ENCODE measurements at places on chromosomes 16 and 17.

DNA sequence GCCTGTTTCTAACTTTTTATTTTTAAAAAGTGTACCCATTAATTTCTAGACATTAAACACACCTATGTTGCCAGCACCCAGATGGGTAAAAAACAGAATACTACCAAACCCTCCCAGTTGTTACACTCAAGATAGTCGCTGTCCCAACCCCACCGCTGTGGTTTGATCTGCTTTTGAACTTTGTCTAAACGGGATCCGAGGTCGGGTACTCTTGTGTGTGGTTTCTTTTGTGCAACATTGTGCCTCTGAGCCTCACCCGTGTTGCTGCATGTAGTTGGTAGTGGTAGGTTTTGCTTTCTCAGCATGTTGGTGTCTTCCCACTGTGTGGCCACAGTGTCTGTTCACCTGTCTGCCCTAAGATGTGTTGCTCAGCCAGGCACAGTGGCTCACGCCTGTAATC is 4.3 kb downstream of the KLHL36 start:
- no peak for DNase-seq

DNA sequence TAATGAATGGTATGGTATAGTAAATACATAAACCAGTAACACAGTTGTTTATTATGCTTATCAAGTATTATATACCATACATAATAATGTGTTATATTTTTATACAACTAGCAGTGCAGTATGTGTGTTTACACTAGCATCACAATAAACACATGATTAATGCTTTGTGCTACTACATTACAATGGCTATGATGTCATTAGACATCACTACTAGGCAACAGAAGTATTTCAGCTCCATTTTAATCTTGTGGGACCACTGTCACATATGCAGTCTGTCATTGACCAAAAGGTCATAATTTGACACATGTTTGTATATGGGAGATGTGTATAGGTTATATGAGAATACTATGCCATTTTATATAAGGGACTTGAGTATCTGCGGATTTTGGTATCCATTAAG is 32.7 kb downstream of the TRIM37 start:
- DNase-seq, result no peak

- no peak for DNase-seq
These were observed 23.8 kb downstream of the LDHD start for GRCh38 chr16:75092777-75093176.

- no peak for DNase-seq
These were observed 483 bp downstream of the RPA1 start for GRCh38 chr17:1830288-1830687.

- no peak for DNase-seq
These were observed 20.8 kb upstream of the LRRC37A3 start for GRCh38 chr17:64940055-64940454.

GRCh38 chr17:82887255-82888164 is 47.7 kb upstream of the ZNF750 start:
- no peak for DNase-seq

- DNase-seq, result peak; percentile 39
These were observed 13.3 kb upstream of the FOXF1 start for GRCh38 chr16:86496929-86497461.

DNA sequence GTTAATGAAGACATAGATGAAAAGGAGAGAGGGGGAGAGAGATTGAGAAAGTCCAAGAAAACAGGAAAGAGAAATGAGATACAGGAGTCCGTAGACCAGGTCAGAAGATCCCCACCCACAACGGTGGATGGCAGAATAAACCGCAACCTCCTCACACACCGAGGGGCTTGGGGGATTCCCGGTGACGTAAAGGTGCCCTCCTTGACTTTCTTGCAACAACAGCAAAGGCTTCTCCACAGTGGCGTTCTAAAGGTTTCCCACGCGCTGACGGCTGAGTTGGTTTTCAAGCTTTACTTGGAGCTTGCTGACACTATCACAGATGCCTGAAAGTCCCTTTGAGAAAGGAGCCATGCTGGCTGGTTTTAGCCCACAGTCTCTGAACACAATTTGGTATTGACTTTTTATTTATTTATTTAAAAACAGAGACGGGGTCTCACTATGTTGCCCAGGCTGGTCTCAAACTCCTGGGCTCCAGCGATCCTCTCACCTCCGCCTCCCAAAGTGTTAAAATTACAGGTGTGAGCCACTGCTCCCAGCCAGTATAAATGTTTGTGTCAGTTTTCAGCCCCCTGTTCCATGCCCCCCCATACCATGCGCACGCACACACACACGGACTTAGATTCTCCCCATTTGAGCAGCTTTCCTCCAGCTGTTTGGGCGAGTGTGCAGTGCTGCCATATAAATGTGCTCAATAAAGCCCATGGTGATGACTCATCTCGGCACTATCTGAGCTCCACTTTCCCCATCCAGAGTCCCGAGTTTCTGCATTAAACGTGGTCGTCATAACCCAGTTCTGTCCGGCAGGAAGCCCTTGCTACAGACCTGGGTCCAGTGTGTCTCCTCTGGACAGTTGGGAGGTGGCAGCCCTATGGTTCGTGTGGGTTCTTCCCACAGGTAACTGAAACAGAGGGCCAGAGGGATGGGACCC is 33.0 kb upstream of the SEC14L1 start:
- no peak for DNase-seq

- DNase-seq, result no peak
These were observed 54.5 kb upstream of the HS3ST4 start for GRCh38 chr16:25637236-25637635.

DNA sequence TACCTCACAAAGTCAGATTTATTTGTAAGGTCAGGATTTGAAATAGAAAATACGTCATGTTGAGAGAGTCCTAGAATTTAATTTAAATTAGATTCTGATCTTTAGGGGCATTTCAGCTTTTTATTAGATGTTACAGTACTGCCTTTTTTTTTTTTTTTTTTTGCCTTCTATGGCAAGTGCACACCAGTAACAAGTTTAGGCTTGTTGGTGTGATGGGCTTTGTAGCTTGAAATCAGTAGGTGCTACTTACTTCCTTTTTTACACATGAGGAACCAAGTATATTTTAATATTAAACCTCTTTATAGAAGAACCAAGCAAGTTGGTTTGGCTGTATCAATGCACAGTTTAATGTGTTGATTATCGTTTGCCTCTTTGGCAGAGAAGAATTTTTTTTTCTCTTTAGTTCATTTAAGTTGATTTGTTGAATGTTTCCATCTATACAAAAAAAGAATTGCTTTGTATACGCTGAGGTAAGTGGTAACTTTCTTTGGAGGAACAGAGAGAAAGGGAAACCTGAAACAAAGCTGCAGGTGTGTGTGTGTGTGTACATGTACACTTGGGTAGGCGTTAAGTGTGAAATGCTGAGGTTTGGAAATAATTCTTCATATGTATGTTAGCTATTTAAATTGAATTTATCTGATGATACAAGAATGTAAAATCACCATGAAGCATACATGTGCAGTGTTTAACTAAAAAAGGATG is 15.7 kb downstream of the RBL2 start:
- DNase-seq, result no peak

DNA sequence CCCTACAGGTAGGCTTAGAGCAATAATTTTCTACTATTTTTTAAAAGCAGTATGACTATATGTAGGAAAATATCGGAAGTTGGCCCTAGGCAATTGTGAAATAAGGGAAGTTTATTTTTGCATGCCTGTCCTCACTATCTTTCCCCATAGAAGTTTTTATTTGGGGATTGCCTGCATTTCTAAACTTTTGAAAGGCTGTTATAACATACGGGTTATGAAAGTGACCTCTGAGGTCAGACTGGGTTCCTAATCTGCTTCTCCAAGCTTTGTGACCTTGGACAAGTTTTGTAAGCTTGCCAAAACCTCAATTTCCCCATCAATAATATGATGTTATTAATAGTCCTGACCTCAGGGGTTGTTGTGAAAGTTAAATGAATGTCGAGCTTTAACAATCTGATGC is 67.1 kb downstream of the ARHGAP44 start:
- DNase-seq, result no peak

GRCh38 chr16:11398851-11399250 is 53.6 kb downstream of the RMI2 start:
- no peak for DNase-seq

- DNase-seq, result peak; percentile 29
These were observed 163.4 kb downstream of the LAT start for GRCh38 chr16:29148131-29148691.

DNA sequence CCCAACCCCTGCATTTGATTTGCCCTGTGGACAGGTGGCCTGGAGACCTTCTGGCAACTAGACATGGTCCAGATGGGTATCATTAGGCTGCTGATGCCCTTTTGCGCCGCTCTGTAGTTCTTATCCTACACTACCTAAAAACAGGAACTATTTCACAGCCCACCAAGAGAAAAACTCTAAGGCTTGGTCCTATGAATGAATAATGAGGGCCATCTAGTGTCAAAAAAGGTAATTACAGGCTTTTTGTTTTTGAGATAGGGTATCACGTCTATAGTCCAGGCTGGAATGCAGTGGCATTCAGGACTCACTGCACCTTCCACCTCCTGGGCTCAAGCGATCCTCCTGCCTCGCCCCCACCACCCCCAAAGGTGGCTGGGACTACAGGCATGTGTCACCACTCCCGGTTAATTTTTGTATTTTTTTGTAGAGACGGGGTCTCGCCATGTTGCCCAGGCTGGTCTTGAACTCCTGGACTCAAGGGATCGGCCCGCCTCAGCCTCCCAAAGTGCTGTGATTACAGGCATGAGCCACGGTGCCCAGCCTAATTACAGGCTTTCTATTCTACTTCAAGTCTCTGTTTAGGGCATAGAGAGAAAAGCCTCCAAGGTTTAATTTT is 20.9 kb downstream of the COIL start:
- DNase-seq, result no peak

GRCh38 chr17:55903028-55903690 is 152.3 kb downstream of the PCTP start:
- DNase-seq, result no peak

DNA sequence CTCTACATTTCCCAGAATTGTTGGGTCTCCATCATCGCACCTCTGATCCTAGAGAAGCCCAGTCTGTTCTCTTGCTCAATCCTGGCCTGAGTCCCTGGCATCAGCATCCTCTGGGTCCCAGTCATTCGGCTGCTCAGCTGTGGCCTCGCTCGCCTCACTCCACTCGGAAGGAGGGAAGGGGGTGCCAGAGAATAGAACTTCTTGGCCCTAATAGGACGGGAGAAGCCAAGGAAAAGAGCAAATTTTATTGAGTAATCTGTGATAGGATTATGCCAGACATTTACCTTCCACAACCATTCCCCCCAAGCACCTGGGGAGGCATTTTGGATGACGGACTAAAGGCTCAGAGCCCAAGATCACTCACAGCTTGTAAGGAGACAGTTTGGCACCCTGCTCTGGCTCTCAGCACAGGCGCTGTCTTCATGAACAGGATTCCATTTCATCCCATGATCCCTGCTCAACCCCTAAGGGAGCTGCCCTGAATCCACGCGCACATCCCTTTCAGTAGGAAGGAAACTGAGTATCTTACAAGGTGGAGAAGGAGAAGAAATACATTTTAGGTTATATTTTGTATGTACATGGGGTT is 498 bp upstream of the CLEC10A start:
- DNase-seq, result peak; percentile 67

GRCh38 chr17:7041607-7042500 is 2.0 kb downstream of the SLC16A11 start:
- DNase-seq, result no peak

- no peak for DNase-seq
These were observed 68.5 kb downstream of the WWP2 start for GRCh38 chr16:69830534-69831211.

DNA sequence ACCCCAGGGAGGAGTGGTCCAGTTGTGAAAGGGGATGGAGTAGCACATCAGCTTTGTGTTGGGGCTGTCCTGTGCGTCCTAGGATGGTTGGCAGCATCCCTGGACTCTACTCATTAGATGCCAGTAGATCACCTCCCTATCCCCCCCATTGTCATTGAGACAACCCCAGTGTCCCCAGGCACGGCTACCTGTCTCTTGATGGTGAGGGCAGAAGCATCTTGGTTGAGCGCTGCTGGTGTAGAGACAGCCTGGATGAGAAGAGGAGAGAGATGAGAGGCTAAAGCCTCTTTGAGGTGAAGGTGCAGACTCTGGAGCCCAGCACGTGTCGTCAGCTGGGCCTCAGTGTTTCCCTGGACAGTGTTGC is 55.4 kb downstream of the TNFRSF13B start:
- DNase-seq, result no peak

DNA sequence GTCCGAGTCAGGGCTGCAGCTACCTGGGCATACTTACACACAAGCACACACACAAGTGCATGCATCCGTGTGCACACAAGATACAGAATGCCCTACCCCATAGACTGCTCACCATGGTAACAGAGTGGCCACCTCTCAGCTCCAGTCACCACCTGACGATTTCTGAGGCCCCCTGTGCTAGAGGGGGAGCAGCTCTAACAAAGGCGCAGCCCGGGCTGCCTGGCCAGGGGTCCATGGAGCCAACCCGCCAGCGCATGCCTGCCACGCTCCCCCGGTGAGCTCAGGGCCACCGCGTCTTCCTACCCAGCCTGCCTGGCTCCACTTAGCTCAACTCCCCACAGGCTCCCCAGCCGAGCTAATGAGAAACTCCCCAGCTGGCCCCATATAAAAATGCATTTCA is 75.5 kb downstream of the ZNF423 start:
- no peak for DNase-seq

- no peak for DNase-seq
These were observed 3.9 kb downstream of the CTRB2 start for GRCh38 chr16:75203096-75203495.

DNA sequence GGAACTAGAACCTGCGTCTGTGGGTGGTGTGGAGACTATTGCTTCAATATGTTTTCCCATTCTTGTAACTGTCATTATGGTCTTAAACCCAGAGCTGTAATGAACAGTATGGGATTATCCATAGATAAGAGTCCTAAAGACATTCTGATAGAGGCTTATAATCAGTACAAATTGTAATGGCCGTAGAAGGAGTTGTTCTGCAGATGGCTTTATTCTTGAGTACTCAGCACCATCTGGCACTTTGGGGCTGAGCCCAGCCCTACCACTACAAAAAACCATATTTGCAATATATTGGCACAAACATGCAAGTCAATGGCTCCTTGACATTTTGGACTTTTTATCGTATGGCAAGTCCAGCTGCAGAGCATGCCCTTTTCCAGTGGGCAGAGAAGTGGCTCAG is 150.0 kb downstream of the HS3ST4 start:
- DNase-seq, result no peak

DNA sequence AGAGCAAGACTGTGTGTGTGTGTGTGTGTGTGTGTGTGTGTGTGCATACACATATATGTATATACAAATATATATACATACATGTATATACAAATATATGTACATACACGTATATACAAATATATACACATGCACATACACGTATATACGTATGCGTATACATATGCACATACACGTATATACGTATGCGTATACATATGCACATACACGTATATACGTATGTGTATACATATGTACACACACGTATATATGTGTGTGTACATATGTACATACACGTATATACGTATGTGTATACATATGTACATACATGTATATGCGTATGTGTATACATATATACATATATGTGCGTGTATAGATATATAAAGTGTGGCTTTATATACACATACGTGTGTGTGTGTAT is 31.4 kb downstream of the SPHK1 start:
- DNase-seq, result no peak

DNA sequence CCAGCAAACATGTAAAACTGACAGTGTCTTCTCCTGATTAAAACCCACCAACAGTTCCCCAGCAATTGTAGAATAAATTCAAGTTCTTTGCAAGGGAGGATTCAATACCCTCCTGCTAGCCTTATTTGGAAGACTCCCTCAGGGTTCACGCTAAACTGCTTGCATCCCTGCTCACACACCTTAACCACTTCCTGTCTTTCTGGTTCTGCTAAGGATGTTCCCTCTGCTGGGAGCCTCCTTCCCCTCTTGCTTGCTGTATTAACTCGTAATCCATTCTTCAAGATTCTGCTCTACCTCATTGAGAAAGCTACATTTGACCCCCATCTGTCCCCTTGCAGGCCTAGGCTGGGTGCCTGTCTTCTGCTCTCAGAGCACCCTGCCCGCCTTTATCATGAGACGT is 2.3 kb upstream of the SHISA6 start:
- no peak for DNase-seq
